ENCODE measurements at places on chromosomes 1 and 21.

DNA sequence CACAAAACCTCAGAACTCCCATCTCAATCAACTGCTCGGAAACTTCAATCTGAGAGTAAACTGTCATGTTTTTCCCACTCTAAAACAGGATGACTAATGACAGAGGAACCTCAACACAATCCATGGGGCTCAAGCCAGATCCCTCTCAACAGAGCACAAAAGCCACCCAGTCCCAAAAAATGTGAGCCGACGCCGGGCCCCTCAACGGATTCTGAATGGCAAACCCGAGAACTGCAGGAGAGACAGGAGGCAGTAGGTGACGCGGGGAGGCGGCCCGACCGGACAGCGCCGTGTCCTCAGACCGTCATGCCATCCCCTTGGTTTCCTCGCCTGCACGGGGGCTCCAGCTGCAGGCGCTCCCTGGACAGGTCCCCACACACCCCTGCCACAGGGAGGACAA lies 53.4 kb downstream of the SSBP3 start:
- no peak for DNase-seq

GRCh38 chr1:8680664-8681650 lies 136.5 kb downstream of the RERE start:
- DNase-seq: no peak

DNA sequence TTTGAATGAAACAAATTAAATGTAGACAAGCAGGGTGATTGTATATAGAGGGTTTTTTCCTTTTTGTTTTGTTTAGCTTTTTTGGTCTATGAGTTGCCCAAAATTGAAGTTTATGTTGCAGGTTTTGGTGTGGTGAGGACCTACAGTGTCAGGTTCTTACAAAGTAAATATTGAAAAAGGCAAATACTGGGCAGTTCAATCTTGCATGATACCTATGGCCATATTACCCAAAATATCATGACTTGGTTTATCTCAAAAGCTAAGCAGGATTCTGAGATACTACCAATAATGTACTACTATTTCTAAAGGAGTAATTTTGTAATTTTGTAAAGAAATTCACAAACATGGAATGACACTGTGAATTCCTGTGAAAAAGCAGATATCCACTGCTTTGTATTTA lies 1.8 kb downstream of the DNAJB4 start:
- no peak for DNase-seq

- DNase-seq: no peak
Measured at GRCh38 chr1:13679651-13680050, 20.3 kb upstream of the PRDM2 start.

DNA sequence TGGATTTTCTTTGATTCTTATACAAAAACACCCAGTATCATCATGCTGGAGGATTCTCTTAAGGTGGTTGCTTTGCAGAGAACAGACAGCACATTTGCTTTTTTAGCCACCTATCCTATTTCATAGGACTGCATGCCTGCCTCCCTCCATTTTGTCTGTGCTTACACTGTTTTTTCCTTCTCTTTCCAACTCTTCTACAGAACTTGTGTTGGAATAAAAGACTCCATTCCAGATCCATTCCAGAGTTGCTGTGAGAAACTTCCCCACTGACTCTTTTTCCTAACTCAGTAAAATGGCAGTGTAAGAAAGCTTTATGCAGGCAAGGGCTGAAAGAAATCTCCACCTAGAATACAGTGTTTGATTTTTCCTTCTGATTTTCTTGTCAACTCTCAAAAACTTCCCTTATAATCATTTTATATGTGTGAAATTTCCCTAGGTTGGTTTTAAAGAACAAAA lies 5.2 kb upstream of the ARID1A start:
- no peak for DNase-seq

DNA sequence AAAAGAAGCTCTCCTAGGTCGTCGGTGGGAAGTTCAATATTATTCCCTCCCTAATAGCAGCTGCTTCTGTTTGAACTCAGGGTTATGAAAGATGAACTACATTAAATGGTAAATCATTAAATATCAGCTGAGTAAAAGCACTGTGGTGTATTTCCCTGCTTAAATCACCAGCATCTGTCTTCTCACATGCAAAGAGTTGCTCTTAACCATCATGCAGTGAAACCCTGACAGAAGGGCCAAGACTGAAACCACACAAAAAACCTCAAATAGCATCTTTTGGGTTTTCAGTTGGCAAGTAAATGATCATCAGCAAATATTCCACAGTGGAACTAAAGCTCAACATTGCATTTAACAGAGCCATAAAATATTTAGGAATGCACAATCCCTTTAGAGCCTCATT lies 380.0 kb upstream of the ADGRL2 start:
- no peak for DNase-seq

GRCh38 chr1:160285506-160285905 lies 573 bp upstream of the PEX19 start:
- DNase-seq: no peak

DNA sequence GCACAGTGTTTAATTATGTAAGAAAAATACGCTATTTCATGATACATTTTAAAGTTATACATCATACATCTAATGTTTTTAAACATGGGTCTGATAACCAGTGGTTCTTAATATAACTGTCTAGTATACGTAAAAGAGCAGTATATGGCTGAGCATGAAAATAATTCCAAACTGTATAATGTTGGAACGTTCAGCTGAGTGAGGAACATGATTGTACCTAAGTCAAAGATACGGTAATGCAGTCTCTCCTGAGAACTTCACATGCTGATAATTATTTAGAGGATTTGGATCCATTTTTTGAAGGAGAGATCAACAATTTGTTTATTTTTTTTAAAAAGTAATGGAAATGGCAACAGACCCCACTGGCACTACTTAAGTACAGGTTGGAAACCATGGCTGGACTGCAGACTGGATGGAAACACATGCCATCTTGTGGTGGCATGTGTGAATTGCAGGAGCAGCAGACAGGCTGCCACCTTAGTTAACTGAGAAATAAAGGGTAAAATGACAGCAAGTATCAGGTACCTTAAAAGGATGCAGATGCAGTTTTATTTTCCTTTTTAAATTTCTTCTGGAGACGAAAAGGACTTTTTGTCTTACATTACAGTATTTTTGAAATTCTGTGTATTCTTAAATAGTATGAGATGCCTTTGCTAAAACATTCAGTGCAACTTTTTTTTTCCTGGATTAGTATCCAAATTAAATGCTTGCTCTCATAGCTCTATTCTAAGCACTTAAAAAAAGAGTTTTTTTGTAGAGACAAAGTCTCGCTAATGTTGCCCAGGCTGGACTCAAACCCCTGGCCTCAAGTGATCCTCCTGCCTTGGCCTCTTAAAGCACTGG lies 73.8 kb downstream of the MTR start:
- peak; percentile 26 for DNase-seq

DNA sequence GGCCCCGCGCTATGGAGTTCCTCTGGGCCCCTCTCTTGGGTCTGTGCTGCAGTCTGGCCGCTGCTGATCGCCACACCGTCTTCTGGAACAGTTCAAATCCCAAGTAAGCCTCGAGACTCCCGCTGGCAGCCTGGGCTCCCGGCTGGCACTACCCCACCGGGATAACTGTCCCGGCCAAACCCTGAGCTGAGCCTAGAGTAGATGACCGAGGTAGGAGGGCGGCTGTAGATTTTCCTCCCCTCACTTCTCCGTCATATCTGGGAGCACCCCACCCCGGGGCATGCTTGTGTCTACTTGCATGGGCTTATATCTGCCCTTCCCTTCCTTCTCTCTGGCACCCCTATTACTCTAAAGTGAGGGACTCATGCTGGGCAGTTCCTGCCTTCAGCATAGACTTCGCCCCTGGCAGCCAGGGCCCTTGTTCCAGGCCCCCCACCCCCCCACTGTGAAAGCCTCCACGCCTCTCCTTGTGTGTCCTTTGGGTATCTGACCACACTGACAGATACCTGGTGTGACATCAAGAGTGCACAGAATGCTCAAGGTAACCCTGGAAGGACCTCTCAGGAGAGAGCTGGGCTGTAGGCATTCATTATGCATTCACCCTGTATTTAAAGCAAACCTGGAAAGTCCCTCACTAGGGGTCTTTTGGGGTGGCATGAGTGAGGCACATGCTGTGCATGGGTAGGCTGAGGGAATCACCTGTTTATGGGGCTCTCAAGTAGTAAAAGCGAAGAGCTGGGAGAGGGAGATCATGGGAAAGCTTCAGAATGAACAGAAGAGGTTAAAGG lies 485 bp downstream of the EFNA1 start:
- DNase-seq: no peak

GRCh38 chr1:110083866-110084226 lies 13.4 kb upstream of the ALX3 start:
- DNase-seq: no peak

GRCh38 chr1:41536361-41536802 lies 51.9 kb upstream of the EDN2 start:
- DNase-seq: no peak

GRCh38 chr1:42691157-42691498 lies 8.9 kb downstream of the YBX1 start:
- no peak for DNase-seq

DNA sequence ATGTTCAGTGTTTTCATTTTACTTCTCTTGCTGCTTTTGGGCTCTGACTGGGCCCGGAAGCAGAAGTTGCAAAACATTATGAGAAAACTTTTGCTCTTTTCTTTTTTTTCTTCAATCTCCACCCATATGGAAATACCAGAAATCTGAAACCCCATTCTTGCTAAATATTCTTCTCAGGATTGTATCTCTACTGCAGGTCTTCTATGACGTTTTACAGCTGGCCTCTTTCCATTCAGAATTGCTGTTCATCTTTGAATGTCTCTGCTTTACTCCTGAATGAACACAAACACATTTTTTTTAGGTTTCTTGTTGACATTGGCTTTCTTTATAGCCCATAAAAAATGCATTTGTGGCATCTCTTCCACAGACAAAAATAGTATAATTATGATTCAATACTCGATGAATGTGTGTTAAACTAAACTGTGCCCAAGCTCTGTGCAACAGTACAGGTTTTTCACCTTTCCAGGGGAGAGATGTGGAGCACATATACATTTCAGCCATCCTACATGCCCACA lies 18.8 kb downstream of the PTPRC start:
- no peak for DNase-seq

DNA sequence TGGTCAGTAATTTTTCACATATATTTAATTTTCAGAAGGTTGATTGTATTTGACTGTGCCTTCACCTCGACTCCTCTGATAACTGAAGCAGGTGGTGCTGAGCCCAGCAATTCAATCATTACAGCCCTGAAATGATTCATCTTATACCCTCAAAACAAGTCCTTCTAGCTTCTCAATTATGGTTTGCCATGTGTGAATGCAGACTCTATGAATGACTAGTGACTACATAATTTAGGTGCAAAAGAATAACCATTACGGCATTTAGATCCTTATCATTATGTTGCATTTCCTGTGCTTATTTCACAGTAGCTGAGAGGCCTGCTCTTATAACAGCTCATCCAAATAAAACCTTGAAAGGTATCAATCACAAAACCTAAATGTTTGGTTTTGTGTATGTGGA lies 54.0 kb upstream of the COL11A1 start:
- DNase-seq: no peak

GRCh38 chr1:1683104-1683905 lies 9.3 kb downstream of the SLC35E2B start:
- no peak for DNase-seq

DNA sequence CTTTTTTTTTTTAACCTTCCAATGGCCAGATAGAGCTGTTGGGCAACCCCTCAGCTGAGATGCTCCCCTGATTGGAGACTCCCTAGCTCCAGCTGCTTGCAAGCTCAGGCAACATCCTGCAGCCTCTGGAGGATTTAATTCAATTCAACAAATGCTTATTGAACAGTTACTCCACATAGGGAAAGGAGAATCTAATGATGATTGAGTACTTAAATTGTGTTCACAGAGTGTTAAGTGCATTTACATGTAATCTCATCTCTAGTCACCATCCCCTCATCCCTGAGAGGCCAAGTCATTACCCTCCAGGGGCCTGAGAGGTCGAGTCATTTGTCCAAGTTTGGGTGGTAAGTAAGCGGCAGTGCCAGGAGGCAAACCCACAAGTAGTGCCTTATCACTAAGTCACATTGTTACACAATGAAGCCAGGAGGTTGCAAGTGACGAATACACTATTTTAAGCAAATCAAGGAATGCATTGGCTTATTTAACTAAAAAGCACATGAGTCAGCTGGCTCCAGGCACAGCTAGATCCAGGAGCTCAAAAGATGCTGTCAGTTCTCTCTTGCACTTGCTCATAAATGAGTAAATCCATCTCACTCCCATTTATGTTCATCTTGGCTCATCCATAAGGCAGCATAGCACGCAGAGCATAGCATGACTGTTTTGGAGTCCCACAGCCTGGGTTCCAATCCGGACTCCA lies 64.3 kb downstream of the OPTC start:
- no peak for DNase-seq

DNA sequence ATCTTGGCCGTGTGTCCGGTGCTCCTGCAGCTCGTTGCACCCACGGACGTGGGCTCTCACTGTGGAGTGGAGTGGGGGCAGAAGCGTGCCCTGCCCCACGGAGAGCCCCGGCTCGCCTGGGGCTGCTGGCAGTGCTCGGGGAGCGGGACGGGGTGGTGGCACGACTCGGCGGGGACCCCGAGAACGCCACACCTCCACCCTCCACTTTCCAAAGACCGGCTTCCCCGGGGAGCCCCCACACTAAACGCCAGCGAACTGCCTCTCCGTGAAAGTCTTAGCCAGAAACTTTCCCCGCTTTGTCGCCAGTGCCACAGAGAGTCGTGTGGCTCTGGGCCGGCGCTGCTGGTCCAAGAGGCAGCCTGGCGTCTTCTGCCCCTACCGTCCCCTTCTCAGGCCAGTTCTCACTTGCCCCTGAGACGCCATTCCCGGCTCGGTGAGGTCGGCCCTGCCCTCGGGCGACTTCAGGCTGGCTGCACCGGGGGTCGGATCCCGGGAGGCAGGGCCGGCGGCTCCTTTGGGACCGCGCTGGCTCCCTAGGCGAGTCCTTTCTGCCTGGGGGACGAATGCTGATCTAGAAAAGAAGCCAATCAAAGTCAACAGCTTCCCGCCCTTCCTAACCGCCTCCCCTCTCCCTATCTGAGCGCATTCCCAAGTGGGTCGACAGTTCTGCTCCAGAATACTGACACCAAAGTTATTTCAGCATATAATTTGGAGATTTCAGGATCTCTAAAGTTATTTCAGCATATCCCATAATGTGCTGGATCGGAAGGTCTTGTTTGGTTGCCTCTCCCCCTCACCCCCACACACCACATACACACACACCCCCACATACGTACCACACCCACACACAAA lies 2.6 kb upstream of the SAMD13 start:
- DNase-seq: peak; percentile 11

DNA sequence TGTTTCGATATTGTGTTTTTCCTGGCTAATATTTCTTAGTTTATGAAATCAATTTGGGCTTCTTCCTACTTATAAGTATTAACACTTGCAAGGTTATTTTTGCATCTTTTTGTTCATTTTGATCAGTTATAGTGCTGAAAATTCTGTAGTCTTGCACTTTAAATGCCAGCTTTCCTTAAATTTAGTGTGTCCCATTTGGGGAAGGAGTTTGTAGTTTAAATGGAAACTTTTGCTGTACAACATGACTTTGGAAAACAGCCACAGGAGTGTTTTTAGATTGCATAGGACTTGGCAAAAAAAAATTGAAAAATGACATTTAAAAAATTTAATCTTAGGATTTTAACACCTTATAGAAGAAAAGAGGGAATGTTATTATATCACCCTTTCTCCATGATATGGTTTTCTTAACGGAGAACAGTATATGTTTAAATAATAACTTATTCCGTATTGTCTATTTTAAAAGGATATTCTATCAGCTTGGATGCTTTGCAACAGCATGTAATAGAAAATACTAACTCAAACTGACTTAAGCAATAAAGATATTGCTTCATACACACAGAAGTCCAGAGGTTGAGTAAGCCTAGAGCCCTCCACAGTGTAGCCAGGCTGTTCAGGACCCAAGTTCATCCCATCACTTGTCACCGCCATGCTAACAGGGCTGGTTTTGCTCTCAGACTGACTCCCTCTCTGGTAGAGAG lies 53.8 kb downstream of the LYPLAL1 start:
- no peak for DNase-seq
